ENCODE measurements at places on chromosomes 13 and 19. TPM values are rescaled to one million over a fixed set of nuclear protein-coding genes. Genes with fewer than 3 reads are reported as not detected.

Gene PSG2
- not detected for total RNA-seq

Gene ZNF837
- 0.74 TPM for total RNA-seq

Gene SLC17A7
- 33.4 TPM for total RNA-seq

Gene IZUMO4
- 3.0 TPM for total RNA-seq

Gene TMEM238
- not detected for total RNA-seq

Gene ATP8A2
- total RNA-seq: 64.2 TPM

Gene RYR1
- 2.2 TPM for total RNA-seq

Gene ZNF439
- 27.8 TPM for total RNA-seq

Gene PSG7
- total RNA-seq: not detected

Gene COL4A2
- 54.8 TPM for total RNA-seq

Gene MARK4
- 35.2 TPM for total RNA-seq

Gene NEK5
- 0.74 TPM for total RNA-seq

Gene LAIR1
- total RNA-seq: 0.98 TPM

Gene HRC
- total RNA-seq: 0.25 TPM

Gene DACT3
- total RNA-seq: 14.5 TPM

Gene NCR1
- not detected for total RNA-seq

Gene GNG8
- total RNA-seq: not detected

Gene ZNF540
- total RNA-seq: 16.2 TPM

Gene CGB3
- not detected for total RNA-seq

Gene ENOX1
- total RNA-seq: 29.7 TPM

Gene C5AR2
- total RNA-seq: 0.25 TPM

Gene ZNF28
- total RNA-seq: 27.0 TPM

Gene ELF1
- total RNA-seq: 9.3 TPM

Gene ADAMTSL5
- under 0.01 TPM for total RNA-seq

Gene CCL25
- 0.25 TPM for total RNA-seq

Gene SH3GL1
- 25.8 TPM for total RNA-seq

Gene DHX34
- total RNA-seq: 8.6 TPM

Gene CD33
- not detected for total RNA-seq

Gene RUBCNL
- 2.7 TPM for total RNA-seq
